ENCODE measurements at places on chromosomes 2 and 18.

DNA sequence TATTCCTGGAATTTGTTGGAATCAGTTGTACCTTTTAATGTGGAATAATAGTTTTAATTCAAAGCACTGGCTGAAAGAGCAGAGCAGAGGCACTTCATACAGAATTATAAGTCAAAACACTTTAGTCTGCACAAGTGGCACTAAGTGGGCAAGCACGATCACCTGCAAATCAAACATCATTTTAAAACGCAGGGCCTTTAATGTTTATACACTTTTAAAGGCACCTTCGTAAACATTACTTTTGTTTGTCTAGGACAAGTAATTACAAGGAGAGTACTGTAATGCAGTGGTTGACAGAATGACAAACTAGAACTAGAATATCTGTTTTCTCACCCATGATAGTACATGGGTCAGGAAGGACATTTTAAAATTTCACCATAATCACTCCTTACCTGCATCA, 36.4 kb downstream of the LANCL1 start:
- DNase-seq, result no peak

DNA sequence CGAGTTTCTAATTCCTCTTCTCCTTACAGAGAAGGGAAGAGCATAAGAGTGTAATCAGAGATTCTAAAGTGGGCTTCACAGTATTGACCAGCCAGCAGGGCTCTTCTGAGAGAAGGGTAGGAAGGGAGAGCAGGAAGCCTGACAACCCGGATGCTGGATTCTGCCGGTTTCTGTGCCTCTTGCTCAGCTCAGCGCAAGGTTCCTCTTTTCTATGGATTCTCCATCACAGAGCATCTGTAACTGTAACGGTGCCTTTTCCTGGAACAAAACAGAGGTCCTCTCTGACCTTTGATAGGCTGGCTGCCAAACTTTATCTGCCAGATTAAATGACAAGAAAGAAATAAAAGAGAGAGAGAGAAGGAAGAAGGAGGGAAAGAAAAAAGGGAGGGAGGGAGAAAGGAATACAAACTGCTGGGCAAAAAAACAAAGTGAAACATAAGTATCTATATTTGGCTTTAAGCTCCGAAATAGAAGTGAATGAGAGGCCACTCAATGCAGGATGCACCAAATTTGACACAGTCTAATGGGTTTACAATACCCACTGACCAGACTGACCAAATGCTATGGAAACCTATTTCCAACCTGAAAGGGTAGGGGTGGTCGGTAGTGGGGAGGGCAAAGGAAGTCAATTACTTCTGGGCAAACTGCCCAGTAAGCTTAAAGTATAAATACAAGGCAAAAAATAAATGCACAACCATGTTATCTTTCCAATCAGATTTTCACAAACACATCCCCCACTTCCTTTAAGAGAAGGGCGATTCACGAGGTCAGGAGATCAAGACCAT, 59.2 kb downstream of the PIEZO2 start:
- no peak for DNase-seq

DNA sequence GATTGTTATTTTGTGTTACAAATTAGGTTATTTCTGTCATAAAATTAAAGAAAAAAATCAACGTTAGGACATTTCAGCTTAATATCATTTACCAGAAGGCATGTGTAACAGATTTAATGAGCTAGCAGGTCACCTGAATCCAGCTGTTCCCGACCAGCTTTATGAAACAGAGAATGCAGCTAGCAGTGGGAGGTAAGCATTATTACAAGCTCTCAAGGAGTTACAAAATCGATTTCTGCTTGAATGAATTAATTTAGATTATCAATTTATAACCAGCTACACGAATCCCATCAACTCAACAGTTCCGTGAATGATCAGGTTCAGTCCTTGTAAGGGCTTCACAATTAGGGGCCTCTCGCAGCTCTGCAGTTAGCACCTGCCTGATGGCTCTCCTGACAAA, 211.9 kb downstream of the PTGR3 start:
- DNase-seq, result no peak

GRCh38 chr2:144161061-144161460, 358.9 kb downstream of the ZEB2 start:
- DNase-seq, result no peak

DNA sequence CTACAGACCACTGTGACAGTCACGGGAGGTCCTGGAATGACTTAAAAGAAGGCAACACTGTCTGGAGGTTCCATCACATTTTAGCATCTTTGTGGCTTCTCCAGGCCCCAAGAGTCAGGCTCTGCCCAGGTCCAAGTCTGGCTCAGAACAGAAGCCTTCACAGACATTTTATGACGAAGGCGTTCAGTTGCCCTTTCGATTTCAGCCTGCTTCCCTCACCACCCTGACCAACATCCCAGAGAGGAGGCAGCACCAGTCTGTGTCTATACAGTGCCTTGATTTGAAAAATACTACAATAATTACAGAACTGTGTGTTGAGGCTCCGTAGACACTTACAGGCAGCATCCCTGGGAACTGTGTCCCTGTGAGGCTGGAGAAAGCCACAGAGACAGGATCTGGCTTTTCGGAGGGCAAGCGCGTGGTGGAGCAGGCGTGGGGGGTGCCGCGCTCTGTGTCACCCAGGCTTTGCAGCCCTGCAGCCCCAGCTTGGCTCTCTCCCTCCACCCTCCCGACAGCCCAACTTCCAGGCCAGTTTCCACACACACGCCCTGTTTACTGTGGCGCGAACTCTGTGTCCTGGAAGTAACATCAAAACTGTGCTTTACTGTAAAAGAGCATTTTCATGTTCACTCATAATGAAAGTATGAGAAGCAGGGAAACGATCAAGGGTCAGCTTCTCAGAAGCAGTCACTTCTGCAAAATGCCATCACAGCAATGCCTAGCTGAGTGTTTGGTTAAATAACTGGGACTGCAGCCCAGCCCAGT, 153.5 kb upstream of the ALKAL2 start:
- no peak for DNase-seq

DNA sequence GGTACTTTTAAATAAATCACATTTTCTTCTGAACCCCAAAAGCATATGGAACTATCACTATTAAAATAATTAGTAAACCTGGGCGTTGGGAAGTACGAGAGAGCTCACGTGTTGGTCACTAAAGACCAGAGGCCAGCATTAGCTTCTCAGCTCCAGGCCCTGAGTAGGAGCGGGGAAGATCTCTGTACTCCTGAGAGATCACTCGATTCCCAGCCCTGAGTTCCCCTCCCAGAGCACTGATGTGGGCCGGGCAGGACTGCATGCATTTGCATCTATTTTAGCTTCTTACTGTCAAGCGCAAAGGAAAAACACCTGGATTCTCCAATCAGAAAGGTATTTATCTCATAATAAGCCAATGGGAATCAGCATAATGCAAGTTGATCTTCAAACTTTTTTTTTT, 6.2 kb downstream of the PXDN start:
- DNase-seq, result no peak

GRCh38 chr2:111898703-111899514, 502 bp downstream of the MERTK start:
- DNase-seq, result no peak

DNA sequence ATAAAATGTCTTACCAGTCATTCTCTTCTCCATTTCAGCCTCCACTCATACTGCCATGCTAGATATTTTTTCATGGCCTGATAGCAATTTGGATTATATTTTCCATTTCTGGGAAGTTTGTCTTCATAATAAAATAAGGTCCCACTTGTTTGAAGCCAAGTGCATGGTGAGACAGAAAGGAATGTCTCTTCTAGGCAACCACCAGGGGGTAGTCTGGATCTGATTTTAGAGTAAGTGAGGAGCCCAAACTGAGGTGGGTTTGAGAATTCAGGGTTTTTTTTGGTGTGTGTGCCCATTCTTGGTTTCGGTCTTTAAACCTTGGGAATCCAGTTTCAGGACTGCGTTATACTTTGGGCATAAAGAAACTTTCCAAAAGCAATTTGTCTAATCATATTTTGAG, 315.5 kb downstream of the RPRM start:
- peak; percentile 1 for DNase-seq

GRCh38 chr18:23440131-23440530, 13.0 kb upstream of the RIOK3 start:
- no peak for DNase-seq

DNA sequence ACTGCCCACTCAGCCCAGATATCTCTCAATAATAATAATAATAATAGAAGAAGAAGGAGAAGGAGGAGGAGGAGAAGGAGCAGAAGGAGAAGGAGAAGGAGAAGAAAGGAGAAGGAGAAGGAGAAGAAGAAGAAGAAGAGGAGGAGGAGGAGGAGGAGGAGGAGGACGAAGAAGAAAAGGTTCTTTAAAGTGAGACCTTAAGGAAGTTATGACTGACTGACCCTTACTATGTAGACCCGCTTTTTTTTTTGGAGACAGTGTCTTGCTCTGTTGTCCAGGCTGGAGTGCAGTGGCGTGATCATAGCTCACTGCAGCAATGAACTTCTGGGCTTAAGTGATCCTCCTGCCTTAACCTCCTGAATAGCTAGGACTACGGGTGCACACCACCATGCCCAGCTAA, 88.9 kb upstream of the RFX8 start:
- no peak for DNase-seq

DNA sequence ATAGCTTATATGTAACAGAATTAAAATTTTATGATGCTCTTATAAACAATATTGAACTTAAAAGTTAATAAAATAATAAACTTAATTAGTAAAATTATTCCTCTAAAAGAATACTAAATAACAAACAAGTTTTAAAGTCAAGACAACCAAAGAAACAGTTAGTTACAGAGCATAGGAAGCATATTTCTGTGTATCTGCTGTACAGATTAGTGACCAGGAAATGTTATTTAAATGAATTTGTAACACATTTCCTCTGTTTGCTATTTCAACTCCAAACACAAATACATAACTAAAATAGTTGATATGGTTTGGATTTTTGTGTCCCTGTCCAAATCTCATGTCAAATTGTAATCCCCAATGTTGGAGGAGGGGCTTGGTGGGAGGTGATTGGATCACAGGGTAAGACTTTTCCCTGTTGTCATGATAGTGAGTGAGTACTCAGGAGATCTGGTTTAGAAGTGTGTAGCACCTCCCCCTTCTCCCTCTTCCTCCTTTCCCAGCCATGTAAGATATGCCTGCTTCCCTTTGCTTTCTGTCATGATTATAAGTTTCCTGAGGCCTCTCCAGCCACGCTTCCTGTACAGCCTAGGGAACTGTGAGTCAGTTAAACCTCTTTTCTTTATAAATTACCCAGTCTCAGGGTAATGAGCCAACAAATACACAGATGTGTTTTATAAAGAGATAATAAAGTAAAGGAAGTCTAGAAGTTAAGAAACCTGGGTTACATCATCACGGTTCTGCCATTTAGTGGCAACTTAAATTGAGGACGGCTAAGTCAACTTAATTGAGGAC, 51.8 kb downstream of the ROCK2 start:
- no peak for DNase-seq

DNA sequence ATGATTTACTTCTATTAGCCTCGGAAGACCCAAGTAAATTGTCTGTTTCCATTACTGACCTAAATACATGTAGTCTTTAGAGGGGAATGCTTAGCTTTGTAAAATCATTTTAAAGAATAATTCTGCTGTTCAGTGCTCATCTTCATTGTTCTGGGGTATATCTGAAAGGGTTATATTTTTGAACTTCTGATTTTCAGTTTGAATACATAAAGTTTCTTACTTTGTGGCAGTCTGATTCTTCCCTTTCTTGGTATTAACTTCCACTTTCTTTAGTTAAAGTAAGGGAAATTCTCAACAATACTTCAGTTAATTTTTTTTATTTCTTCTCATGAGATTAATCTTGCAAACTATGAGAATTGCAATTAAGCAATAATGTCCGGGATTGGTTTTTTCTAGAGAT, 148.4 kb downstream of the DOCK10 start:
- no peak for DNase-seq

GRCh38 chr2:3613524-3613905, 18.6 kb downstream of the COLEC11 start:
- DNase-seq, result no peak

DNA sequence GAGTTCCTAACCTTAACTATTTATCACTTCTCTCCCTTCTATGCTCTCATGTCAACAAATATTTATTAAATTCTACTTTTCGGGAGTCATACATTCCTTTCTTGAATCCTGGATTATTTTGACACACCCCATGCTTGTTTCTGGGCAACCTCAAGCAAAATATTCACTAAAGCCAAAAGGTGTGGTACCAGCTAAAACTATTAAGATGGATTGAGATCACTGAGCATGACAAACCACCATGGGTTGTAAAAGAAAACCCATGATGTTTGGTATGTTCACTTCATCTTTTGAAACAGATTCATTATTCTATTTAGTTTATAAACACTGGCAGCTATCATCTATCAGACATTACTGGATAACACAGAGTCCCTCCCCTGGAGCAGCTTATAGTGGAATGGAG, 32.5 kb downstream of the DPP4 start:
- DNase-seq, result no peak

- no peak for DNase-seq
Observed at GRCh38 chr2:6812857-6813530, 52.7 kb downstream of the CMPK2 start.

DNA sequence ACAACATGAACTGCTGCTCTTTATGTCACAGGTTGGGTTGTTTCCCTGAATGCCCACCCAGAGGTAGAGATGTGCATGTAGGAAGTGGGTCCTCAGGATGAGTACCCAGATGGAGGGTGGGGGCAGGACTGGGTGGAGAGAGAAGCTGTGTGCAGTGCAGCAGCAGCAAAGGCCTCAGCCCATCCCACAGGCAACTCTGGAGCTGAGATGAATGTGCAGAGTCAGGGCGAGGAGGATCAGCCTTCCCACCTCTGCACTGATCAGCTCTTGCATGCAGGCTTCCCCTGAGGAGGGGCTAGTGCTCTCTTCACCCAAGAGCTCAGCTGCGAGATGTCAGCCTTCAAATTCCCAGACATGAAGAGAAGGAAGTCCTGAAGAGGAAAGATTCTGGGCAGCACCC, 326.2 kb upstream of the RAB6C start:
- DNase-seq, result no peak

- DNase-seq, result no peak
Observed at GRCh38 chr2:217933617-217933993, 69.2 kb downstream of the TNS1 start.

DNA sequence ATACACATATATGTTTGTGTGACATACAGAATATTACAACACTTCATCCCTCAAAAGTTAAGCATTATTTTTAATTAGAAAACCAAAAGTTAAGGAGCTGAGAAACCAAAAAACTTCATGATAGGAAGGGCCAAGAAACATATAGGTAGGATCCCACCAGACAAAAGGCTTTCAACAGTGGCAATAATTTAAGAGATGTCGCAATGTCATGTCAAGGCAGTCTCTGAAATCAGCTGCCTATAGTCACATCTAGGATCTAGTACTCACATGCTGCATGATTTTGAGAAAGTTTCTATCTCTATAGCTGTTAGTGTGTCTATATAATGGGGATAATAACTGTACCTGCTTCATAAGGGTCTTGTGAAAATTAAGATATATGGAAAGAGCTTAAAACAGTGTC, 72.7 kb downstream of the SPIRE1 start:
- DNase-seq, result no peak
